Activated effector memory CD4-positive, alpha-beta T cell treated with anti-CD3 and anti-CD28 coated beads, Interleukin-2, amount 50 U/mL, for 16 hours (primary cell): ENCODE measurements at places on chromosomes 1 and 21.

DNA sequence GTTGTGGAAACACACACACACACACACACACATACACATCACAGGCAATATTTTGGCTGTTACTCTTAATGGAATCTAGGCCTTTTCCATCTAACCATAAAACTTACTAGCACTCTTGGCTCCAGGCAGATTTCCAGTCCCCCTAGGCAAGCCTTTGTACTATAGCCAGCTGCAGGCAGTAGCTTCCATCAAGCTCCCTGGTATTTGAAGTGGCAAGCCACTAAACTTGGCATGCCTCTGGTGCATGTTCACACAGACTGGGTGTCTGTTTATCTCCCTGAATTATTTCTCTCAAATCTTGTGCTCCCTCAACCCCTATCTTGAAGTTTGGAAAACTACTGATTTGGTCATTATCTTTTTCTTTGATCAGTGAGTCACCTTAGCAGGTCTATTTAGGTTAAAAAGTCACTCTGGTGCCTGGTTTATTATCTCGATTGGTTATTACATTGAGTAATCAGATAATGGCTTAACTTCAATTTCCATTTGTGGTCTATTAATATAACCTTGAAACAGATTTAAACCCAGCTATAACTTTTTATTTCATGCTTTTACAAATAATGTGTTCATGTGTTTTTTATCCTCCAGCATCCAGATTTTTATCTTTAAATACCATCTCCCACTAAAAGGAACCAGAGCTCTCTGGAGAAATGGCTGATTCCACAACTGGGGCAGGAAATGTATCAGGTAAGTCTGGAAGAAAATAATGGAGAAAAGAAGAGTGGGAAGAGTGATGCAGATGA, 2.7 kb upstream of the RBM15 start:
- DNase-seq: no peak

GRCh38 chr1:200333329-200333728, 76.5 kb downstream of the ZNF281 start:
- DNase-seq: no peak

- no peak for DNase-seq
Measured at GRCh38 chr1:238485912-238486209, 595.1 kb upstream of the ZP4 start.

GRCh38 chr1:229410370-229410691, 23.6 kb downstream of the ACTA1 start:
- no peak for DNase-seq

DNA sequence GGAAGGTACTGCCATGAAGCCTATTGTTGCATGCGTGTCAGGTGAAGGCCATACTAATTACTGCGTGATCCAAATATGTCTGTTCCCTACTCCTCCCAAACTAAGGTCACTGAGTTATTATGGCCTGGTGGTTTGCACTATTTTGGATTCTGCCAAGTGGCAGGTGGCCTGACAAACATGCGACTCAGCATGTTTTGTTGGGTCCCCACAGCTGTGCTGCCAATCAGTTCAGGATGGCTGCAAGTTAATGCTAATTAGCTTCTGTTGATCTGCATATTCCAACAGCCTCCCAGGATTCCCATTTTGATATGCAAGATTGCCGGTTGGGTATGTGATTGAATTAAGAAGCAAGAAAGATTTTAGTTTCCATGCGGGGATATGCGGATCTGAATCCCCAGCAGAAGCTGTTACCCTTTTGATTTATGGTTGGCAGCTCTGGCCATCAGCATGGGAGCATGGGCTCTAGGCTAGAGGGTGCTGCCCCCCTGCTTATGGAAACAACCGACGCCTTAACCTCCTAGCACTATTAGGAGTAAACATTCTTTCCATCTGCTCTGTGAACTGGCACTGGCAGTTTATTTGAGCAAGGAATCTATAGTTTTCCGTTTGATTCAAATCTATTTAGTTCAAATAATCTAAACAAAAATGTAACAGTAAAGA, 429.8 kb upstream of the C1orf87 start:
- no peak for DNase-seq

DNA sequence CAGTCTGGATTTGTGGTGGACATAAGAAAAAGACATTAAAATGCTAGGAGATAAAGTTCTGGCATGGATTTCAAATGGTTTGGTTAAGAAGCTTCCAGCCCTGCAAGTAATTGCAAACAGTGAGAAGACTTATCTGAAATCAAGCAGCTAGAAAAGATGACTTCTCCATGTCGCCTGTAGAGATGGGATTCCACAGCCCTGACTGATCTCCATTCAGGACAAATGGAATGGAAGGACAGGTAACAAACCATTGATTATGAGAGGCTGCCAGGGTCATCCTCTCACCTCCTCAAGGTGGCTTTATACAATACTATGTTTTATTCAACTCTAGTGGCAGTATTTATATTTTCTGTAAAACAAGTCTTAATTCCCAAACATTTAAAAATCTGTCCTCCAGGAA, 237.9 kb downstream of the HLX start:
- no peak for DNase-seq
